ENCODE measurements at places on chromosomes 7 and 10.

DNA sequence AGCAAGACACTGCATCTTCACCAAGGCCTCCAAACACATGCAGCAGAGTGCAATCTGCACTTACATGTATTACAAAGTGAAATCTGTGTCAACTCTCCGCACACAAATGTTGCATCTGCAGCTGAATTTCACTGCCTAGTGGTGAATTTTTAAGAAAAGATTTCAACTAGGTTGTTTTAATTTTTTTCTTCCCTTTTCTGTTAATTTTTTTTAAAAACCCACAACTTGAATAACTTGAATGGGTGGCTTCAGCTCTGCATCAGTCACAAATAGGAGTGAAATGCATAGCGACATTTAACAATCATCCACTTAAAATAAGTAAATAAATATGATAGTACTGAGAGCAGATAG is 5.9 kb downstream of the HOXA13 start:
- no peak for DNase-seq

GRCh38 chr10:128078136-128078969 is 47.9 kb downstream of the MKI67 start:
- no peak for DNase-seq

GRCh38 chr7:43449577-43449976 is 133.3 kb upstream of the STK17A start:
- DNase-seq, result no peak

GRCh38 chr7:22681852-22682657 is 44.9 kb upstream of the IL6 start:
- DNase-seq, result no peak

GRCh38 chr10:104067525-104067924 is 18.2 kb downstream of the COL17A1 start:
- DNase-seq, result no peak

Data from brain microvascular endothelial cell (primary cell).